Breast epithelium (tissue), 4 donors: ENCODE measurements at places on chromosomes 1 and 21. TPM values are rescaled to one million over a fixed set of nuclear protein-coding genes. Genes with fewer than 3 reads are reported as not detected.

The OR2AJ1 gene
- not detected for total RNA-seq

The FAM43B gene
- total RNA-seq: 0.33 TPM

The GRIK1 gene
- not detected for total RNA-seq

The ZNF281 gene
- total RNA-seq: 25.6 TPM

The SELP gene
- 5.4 TPM for total RNA-seq

DNA sequence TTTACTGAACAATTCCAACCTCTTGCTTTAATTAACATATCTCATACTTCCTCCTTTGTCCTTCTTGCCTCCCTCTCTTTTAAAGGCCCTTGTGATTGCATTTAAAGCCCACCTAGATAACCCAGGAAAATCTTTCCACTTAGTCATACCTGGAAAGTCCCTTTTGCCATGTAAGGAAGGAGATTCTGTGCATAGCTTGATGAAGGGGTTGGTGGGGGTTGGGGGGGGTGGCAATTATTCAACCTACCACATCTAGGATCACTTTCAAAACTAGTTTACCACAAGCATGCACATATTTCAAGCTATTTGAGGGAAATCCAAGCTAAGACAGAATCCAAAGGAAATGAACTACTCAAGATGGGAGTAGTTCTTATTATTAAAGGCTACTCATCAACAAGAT lies 249.1 kb upstream of the PTBP2 start:
- no peak overlapping the region for H3K27ac ChIP-seq
- no peak for DNase-seq
- H3K4me3 ChIP-seq: no peak overlapping the region
- H3K27me3 ChIP-seq: no peaks in the 10 kb centered on the region
- H3K4me1 ChIP-seq: no peaks in the 10 kb centered on the region
- H3K36me3 ChIP-seq: no peaks in the 10 kb centered on the region

DNA sequence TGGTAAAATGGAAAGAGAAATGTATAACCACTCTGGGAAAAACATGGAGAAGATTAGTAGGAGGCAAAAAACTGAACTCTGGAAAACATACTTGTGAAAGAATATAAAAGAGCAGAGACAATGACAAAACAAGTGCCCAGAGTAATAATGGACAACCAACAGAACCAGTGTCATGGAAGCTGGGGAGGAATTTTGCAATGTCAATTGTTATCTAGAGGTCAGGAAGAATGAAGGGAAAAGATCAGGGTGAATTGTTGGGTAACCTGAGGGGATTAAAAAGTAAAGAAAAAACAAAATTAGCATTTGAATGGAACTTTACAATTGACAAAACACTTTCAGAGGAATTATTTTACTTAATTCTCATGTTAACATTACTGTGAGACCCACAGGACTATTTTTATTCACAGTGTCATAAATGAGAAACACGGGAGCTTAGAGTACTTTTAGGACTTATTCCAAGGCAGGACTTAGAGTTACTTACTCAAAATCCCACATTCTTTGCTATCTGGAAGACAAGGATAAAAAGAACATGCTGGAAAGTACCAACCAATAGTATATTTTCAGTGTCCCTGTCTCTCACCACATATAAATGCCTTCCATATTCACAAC lies 19.5 kb downstream of the JAM2 start:
- no peaks in the 10 kb centered on the region for H3K27me3 ChIP-seq
- no peak overlapping the region for H3K27ac ChIP-seq
- no peaks in the 10 kb centered on the region for H3K36me3 ChIP-seq
- no peaks in the 10 kb centered on the region for H3K4me1 ChIP-seq
- DNase-seq: no peak
- H3K4me3 ChIP-seq: no peak overlapping the region

DNA sequence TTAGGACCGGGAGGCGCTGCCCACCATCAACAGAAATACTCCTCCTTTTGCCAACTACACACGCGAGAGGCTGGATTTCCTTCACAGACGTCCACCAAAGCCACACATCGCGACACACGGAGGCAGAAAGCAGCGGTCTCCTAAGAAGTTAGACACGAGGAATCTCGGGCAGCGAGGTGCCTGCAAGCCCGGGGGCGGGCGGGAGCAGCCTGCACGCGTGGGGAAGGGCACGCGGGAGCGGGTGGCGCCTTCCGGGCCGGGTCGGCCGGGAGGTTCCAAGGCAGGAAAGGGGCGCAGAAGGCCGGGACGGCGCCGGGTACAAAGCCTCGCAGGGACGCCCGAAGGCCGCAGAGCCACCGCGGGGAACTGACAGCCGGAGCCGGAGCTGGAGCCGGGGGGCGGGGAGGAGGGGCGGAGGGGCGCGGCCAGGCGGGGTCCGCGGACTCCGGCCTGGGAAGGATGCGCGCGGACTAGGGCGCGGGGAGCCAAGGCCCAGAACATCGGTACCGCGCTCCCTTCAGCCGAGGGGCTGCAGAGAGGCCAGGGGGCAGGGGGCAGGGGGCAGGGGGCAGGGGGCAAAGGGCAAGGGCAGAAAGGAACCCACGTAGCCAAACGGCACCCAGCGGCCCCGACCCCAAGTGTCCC lies 722 bp downstream of the NPHP4 start:
- no peaks in the 10 kb centered on the region for H3K27me3 ChIP-seq
- H3K36me3 ChIP-seq: no peaks in the 10 kb centered on the region
- H3K4me3 ChIP-seq: peak overlapping the region; percentile 79
- H3K4me1 ChIP-seq: no peaks in the 10 kb centered on the region
- DNase-seq: no peak

DNA sequence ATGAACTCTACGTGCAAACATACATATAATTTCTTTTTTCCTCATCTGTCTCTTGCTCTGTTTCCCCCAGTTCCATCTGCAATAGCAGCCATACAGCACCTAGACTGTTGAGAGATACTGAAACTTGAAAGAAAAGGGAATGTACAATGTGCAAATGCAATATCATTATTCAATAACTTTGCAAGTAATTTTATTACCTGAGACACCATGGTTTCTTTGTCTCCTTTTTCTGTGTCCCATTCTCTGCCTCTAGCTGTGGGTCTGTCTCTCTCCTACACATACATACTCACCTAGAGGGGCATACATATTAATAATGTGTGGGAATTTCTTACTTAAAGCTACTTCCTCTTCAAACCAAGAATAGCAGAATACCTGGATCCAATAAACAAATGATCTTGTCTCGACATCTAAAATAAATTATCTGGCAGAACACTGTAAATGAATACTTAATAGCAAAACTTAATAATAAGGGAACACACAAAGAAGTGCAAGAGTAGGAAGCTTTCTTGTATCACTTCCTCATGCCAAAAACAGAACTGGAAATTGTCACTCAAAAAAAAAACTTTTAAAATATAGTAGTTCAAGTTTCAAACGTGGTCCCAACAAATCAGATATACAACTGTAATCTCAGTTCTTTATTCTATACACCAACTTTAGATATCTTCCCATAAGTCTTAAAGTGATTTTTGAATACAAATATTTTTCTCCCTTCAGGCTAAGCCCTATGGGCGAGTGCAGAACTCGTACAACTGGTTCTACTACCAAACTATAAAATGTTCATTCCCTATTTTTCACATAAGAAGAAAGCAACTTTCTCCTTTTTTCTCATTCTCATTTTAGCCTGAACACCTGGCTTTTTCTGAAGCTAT lies 194.6 kb downstream of the NRIP1 start:
- H3K4me1 ChIP-seq: no peaks in the 10 kb centered on the region
- no peaks in the 10 kb centered on the region for H3K27me3 ChIP-seq
- no peak overlapping the region for H3K4me3 ChIP-seq
- DNase-seq: no peak

DNA sequence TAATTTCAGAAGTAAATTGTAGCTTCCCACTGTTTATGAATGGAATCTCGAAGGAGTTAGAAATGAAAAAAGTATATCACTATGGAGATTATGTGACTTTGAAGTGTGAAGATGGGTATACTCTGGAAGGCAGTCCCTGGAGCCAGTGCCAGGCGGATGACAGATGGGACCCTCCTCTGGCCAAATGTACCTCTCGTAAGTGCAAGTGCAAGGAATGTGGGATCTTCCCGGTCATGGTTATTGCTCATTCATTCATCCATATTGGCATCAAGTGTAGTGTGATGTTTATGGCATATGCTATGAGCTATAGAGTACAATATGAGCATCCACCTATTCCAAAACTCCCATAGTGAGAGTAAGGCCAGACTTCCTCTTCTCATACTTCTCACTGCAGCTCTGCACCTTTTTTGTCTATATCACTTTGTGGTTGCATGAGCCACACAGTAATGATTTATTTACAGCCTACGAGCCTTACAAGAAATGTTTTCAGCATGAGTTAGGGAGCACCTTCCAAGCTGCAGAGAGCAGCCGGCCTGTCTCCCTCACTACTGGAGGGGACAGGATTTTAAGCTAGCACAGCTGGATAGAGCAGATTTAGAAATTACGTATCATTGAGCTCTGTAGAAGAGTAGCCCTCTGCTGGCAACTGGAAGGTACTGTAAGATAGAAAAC lies 24.9 kb upstream of the CR1L start:
- no peaks in the 10 kb centered on the region for H3K4me1 ChIP-seq
- H3K4me3 ChIP-seq: no peak overlapping the region
- DNase-seq: no peak
- no peaks in the 10 kb centered on the region for H3K36me3 ChIP-seq
- H3K27me3 ChIP-seq: no peaks in the 10 kb centered on the region
- no peak overlapping the region for H3K27ac ChIP-seq

- H3K27ac ChIP-seq: no peak overlapping the region
- no peaks in the 10 kb centered on the region for H3K4me1 ChIP-seq
- H3K27me3 ChIP-seq: no peaks in the 10 kb centered on the region
- H3K4me3 ChIP-seq: no peak overlapping the region
- no peaks in the 10 kb centered on the region for H3K36me3 ChIP-seq
Observed at GRCh38 chr1:95068956-95069709, 3.6 kb downstream of the ALG14 start.

DNA sequence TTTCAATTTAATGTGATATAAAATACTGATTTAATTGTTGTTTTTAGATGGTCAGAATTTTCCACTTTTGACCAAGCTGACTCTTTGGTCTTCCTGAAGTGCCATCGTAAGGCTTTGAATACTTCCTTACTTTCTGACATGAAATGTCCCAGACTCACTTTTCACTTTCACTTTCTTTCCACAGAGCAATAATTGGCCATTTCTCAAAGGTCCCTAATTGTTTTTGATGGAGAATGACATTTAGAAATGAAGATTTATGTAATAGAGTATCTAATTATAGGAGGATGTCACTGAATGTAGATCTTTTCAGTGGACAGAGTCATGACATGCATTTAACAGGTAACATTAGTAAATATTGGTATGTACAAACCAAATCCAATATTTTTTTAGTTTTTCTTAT lies 1141.6 kb downstream of the KCNT2 start:
- H3K27me3 ChIP-seq: no peaks in the 10 kb centered on the region
- H3K4me1 ChIP-seq: no peaks in the 10 kb centered on the region
- no peak overlapping the region for H3K27ac ChIP-seq
- DNase-seq: no peak
